Ascending aorta (tissue), 2 donors: ENCODE measurements at places on chromosomes 16 and 17. TPM values are rescaled to one million over a fixed set of nuclear protein-coding genes. Genes with fewer than 3 reads are reported as not detected.

- peak; percentile 85 for DNase-seq
Observed at GRCh38 chr16:67563708-67564468, 1.6 kb downstream of the CTCF start.

Gene E2F4
- 114 TPM for total RNA-seq

Gene CTRB1
- total RNA-seq: not detected

- DNase-seq: no peak
Observed at GRCh38 chr17:83053021-83053681, 26.3 kb upstream of the METRNL start.

DNA sequence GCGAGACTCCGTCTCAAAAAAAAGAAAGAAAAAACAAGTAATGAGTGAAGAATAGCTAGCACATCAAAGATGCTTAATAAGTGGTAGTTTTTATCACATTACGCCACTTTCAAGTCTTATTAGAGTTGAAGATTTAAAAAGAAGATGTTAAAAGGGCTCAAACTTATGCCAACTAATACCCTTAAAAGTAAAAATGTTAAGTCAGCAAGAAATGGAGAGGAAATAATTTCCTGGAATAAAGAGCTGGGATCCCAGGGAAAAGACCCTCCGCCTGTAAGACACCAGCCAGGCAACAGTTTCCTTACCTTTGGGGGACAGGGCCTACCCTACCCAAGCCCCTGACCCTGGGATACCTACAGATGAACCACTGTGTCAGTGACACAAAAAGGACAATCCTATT is 3.6 kb downstream of the XPO6 start:
- no peak for DNase-seq

- DNase-seq: no peak
Observed at GRCh38 chr16:68564382-68564985, 25.4 kb downstream of the ZFP90 start.

GRCh38 chr17:44961921-44962350 is 6.2 kb downstream of the C1QL1 start:
- DNase-seq: no peak

- DNase-seq: no peak
Observed at GRCh38 chr17:75685499-75685898, 18.4 kb downstream of the SAP30BP start.

DNA sequence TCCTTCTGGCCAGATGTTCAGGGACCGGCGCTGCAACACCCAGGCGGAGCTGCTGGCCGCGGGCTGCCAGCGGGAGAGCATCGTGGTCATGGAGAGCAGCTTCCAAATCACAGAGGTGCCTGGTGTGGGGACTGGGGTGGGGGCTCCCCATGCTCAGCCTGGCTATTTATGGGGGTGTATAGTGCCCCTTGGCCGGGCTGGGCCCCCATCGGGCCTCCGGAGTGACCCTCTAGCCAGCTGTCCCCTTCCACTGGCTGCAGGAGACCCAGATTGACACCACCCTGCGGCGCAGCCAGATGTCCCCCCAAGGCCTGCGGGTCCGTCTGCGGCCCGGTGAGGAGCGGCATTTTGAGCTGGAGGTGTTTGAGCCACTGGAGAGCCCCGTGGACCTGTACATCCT is 6.1 kb downstream of the ITGB4 start:
- no peak for DNase-seq

Gene CDK5R1
- total RNA-seq: not detected

Gene ELMO3
- not detected for total RNA-seq

DNA sequence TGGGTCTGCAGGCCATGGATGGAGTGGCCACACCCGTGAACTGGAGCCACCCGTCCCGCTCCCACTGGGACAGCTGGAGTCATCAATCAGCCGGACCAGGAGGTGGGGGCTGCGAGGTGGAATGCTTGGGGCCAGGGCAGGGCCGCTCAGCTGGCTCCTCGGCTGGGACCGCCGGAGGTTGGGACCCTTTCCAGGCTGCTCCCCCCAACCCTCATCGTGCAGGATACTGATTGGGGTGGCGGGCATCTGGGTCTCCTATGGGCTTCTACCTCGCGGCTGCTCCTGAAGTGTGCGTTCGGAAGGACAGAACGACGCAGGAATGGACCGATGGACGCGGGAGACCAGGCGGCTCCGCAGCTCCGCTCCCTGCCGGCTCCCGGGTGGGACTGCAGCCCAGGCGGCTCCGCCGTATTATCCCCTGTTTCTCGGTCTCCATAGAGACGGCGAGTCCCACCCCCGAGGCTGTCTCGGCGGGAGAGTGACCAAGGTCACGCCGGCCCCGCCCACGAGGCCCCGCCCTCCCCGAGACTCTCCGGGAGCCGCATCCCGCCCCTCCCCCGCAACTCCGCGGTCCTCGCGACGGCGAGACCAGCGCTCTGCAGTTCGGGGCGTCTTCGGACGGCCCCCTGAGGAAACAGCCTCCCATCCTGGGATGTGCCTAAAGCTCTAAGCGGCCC is at the start of gene TPPP3:
Gene TPPP3, minus strand, starts transcription at position 388 of the 677 bp plus-strand sequence. CDS start 2,387 bp downstream, outside the sequence.
- DNase-seq: peak; percentile 91

GRCh38 chr16:1068451-1068850 is 4.1 kb upstream of the SSTR5 start:
- no peak for DNase-seq

Gene SLC12A3
- total RNA-seq: not detected

GRCh38 chr16:78988361-78988969 is 612.1 kb downstream of the MAF start:
- DNase-seq: no peak

- DNase-seq: no peak
Observed at GRCh38 chr16:79011282-79011681, 589.3 kb downstream of the MAF start.

- DNase-seq: no peak
Observed at GRCh38 chr16:78117391-78117790, 17.9 kb downstream of the WWOX start.

Gene CFAP119
- total RNA-seq: not detected

DNA sequence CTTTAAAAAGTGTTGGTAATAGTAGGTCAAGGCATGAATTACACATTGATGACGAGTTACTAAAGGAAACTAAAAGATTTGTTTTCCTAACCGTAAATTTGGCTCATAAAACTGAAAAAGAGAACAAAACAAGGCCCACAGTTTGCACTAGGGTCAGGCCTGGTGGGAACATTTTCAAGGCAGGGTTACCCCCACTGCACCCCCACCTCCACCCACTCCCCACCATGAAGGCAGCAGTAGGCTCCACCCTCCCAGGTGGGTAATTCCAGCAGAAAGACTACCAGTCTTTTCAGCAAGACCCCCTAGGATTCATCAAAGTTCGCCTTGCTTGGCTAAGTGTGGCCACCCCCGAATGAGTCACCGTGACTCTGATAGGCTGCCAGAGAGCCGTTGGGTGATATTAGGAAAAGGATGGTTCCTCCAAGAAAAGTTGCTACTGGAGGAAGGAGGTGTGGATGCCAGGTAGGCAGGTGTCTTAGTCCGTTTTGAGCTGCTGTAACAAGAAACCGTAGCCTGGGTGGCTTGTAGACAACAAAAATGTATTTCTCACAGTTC is 8.6 kb downstream of the DNAAF1 start:
- no peak for DNase-seq

Gene PRSS36
- 1.4 TPM for total RNA-seq

GRCh38 chr16:66620429-66620795 is 15.9 kb downstream of the CMTM3 start:
- DNase-seq: no peak

Gene MT1A
- 183 TPM for total RNA-seq

Gene HAGHL
- total RNA-seq: 9.7 TPM

- DNase-seq: no peak
Observed at GRCh38 chr17:491086-492021, 138.7 kb upstream of the RPH3AL start.

GRCh38 chr16:12573730-12574383 is 229.8 kb downstream of the CPPED1 start:
- DNase-seq: no peak

- DNase-seq: no peak
Observed at GRCh38 chr17:10673312-10673711, 16.2 kb upstream of the MYH3 start.

DNA sequence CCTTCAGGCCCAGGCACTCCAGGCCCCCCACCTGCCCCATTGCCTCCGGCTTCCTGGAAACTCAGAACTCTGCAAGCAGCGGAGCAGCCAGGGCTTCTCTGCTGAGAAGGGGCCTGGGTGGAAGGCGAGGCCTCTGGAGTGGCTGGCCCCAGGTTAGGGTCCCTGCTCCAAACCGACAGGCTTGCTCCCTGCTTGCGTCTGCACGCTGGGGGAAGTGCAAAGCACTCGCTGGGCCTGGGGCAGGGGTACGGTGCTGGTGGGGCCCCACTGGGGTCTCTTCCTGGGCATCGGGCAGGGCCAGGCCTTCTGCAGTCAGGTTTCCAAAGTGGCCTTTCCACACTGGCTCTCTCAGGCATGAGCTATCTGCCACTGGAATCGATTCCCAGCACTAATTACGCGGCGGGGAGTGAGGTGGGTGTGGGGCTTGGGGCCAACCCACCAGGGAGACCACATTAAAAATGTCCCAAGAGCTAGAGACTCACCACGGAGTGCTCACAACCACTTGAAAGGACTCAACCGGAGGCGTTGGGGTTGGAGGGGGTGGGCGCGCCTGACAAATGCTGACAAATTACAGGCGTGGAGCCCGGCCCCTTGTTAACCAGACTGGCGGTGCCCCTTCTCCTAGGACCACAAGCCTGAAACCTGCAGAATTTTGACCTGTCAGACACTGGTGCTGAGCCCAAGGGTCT is 17.9 kb downstream of the FAM83G start:
- DNase-seq: no peak

Gene BPTF
- total RNA-seq: 67.4 TPM

GRCh38 chr17:58484600-58484999 is 3.6 kb downstream of the HSF5 start:
- no peak for DNase-seq

GRCh38 chr16:85593494-85594221 is 19.5 kb upstream of the GSE1 start:
- no peak for DNase-seq

Gene GPRC5B
- total RNA-seq: 15.6 TPM

GRCh38 chr16:75620326-75621169 is 2.5 kb downstream of the ADAT1 start:
- DNase-seq: no peak

Gene CETP
- not detected for total RNA-seq

DNA sequence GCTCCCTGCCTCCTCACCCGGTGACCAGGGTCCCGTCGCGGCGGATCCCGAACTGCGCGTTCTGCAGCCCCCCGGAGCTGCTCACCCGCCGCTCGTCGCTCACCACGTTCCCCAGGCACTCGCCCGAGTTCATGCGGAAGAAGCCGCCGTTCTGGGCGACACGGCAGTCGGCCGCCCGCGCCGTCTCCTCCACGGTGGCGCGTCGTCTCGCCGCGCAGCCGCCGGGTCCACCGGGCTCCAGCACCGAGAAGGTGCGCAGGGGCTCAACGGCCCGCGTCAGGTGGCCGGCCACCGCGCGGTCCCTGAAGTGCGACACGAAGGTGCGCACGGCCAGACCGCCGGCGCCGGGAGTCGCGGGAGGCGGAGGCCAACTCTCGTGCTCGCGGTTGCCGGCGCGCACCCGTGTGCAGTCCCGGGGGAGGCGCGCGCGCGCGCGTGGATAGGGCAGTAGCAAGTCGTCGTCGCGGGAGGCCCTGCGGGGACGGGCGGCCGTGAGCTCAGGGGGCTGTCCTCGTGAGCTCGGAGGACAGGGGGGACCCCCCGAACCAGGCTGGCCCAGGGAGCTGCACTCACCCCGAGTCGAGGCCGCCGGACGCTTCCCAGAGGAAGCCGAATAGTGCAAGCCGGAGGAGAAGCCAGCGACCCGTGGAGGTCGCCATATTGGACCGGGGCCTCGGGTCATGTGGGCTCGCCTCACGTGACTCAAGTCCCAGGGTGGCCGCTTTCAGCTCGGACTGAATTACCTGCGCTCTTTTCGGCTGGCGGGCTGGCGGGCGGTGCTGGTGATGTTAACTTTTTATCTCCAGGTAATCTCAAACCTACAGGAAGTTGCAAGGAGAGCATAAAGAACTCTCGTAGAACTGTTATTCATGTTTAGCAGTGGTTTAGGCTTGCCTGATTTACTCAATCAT is at the start of gene NAGPA:
Gene NAGPA, minus strand, starts transcription at position 680 of the 911 bp plus-strand sequence. Its CDS starts 21 bp downstream, at position 659.
- peak; percentile 94 for DNase-seq

- no peak for DNase-seq
Observed at GRCh38 chr17:32946375-32947135, 18.6 kb downstream of the TMEM98 start.

Gene SYNGR3
- 0.32 TPM for total RNA-seq
